BJ (cell line): ENCODE measurements at places on chromosomes 5 and 9. TPM values are rescaled to one million over a fixed set of nuclear protein-coding genes. Genes with fewer than 3 reads are reported as not detected.
A peak's percentile ranks its signal among the peaks of the same experiment; 100 is the strongest.

DNA sequence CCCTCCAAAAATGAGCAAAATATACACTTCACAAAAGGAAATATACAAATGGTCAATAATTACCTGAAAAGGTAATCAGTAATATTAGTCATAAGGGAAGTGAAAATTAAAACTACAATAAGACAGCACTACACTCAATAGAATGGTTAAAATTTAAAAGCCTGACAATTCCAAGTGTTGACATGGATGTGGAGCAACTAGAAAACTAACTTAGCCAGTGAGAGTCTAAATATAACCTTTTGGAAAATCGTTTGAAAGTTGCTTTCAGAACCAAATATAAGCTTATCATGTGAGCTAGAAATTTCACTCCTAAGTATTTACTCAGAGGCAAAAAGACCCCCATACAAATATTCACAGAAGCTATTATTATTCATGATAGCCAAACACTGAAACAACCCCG is 105.1 kb upstream of the MVB12B start:
- no peak for DNase-seq

- DNase-seq, result no peak
Measured at GRCh38 chr9:112605518-112605917, 112.4 kb downstream of the INIP start.

- DNase-seq, result no peak
Measured at GRCh38 chr5:80796846-80797245, 142.1 kb upstream of the DHFR start.

- no peak for DNase-seq
Measured at GRCh38 chr5:78587081-78587774, 61.3 kb downstream of the LHFPL2 start.

- DNase-seq, result no peak
Measured at GRCh38 chr5:132017316-132017715, 5.9 kb upstream of the ACSL6 start.

- no peak for DNase-seq
Measured at GRCh38 chr5:90855296-90856010, 296.9 kb downstream of the ADGRV1 start.

- no peak for DNase-seq
Measured at GRCh38 chr9:123550012-123550411, 194.0 kb downstream of the CRB2 start.

GRCh38 chr9:90057361-90057760 is 452.5 kb downstream of the GADD45G start:
- no peak for DNase-seq

DNA sequence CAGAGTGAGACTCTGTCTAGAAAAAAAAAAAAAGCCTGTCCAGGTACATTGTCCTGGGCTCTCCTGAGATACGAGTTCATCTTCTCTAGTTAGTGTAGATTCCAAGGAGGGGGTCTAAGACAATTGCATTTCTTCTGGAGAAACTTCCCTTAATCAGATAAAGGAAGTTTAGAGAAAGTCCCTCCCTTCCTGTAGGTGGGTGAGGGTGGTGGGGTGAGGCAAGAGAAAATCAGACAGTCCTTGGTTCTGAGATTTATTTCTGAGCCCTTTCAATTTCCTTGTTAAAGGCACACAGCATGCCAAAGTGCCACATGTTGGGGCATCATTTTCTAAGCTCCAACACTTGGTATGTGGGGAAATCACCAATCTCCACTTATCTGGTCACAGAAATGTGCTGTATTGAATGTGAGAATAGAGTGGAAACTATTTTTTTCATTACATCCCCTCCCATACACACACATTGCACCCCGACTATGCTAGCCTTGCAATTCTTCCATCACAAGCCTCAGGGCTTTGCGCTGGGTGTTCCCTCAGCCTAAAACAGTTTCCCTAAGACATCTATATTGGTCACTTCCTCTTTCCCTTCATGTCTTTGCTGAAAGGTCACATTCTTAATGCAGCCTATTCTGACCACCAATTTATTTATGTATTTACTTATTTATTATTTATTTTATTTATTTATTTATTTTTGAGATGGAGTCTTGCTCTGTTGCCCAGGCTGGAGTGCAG is 5.1 kb upstream of the TUT7 start:
- DNase-seq, result no peak

DNA sequence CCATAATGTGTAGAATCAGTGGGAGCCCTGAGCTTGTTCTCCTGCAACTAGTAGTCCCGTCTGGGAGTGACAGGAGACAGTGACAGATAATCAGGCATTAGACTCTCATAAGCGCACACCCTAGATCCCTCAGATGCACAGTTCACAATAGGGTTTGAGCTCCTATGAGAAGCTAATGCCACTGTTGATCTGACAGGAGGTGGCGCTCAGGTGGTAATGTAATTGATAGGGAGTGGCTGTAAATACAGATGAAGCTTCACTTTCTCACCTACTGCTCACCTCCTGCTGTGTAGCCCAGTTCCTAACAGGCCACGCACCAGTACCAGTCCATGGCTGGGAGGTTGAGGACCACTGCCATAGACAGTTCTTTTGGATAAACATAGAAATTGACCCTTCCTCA is 188.7 kb downstream of the ROR2 start:
- DNase-seq, result no peak

GRCh38 chr5:159619826-159620225 is 289.5 kb upstream of the IL12B start:
- no peak for DNase-seq

DNA sequence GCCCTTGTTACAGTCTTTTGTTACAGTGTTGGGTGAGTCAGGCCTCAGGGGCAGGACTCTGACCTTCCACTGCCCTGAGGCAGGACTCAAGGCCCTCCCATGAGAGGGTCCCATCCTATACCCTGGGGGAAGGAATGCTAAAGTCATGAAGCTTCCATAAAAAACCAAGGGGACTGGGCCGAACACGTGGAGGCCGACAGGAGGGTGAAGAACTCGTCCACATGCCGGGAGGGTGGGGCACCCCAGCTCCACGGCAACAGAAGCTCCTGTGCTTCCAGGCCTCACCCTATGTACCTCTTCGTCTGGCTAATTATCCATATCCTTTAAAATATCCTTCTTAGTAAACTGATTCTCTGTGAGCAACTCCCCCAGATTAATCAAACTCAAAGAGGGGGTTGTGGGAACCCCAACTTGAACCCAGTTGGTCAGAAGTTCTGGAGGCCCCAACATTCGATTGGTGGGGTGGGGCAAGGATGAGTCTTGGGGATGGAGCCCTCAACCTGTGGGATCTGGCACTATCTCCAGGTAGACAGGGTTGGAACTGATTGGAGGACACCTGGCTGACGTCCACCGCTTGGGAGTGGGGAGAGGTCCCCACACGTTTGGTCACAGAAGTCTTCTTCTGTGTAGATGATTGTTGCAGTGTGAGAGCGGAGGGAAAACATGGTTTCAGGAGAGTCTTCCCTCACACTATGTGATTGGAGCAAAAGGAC is 19.1 kb downstream of the MGAT1 start:
- DNase-seq, result no peak

- peak; percentile 99 for DNase-seq
Measured at GRCh38 chr9:99030092-99030511, 74.8 kb upstream of the TGFBR1 start.

GRCh38 chr5:126309860-126310259 is 113.3 kb upstream of the GRAMD2B start:
- DNase-seq, result no peak

- DNase-seq, result no peak
Measured at GRCh38 chr5:135426102-135427082, 20.8 kb downstream of the DCANP1 start.

DNA sequence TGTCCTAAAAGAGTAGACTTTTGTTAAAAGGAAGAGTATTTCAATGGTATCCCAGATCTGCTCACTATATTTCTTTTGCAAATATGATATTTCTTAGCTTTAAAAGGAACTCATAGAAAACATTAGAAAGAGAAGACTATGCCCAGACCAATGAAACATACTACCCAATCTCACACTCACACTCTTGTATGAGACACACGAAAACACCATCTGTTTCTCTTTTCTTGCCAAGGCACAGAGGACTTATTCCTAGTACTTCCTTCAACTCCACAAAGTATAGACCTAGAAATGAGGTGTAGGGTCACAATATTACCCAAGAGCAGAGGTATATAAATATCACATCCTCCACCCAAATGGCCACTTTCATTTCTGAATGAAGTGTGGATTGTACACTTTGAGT is 292.4 kb upstream of the ACO1 start:
- no peak for DNase-seq

GRCh38 chr5:68314465-68314864 is 98.9 kb downstream of the PIK3R1 start:
- no peak for DNase-seq

DNA sequence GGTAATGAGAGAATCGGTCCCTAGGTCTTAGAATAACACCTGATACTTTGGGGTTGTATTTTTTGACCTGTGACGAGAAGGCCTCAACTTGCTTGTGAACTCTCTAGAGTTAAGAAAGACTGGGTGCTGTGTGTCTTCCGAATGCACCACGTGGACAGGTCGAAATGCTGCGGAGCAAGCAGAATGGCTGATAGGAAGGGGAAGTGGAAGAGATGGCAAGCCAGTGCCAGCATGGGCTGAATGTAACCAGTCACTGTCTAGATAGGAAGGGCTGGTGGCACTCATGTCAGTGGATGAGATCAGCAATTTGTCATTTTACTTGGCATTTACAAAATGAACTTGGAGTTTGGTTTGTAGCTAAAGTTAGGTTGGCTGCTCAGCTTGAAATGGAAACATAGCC is 5.6 kb downstream of the OTULINL start:
- no peak for DNase-seq

DNA sequence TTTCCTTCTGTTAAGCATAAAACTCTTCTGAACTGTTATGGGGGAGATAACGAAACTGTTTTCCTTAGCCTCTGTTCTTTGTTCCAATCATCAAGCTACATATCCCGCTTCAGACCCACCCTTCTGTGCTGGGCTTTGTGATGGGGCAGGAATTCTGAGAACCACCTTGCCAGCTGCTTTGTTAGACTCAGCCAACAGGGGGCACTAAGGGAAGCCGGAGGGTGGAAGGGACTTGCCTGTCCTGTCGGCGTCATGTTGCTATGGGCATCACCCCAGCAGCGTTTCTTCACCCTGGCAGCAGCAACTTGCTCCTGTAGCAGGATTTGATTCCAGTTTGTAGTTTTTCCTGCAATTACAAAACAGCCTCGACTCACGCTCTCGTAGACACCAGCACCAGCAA is 169.1 kb downstream of the CAAP1 start:
- no peak for DNase-seq

DNA sequence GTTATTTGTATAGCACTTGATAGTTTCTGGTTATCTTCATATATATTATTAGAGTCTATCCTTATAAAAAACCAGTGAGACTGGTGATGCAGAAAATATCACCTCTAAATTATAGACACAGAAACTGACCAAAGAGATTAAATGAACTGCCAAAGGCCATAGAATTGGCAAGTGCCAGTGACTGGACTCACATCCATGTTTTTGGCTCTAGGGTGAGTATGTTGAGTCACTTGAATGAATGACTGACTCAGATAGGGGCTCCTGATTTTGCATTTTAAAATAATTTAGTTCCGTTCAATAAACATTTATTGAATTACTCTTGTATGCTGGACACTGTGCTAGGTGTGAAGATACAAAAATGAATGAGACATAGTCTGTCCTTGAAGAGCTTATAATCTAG is 70.7 kb downstream of the NR2F1 start:
- DNase-seq, result no peak

- no peak for DNase-seq
Measured at GRCh38 chr9:71772726-71773125, 4.4 kb upstream of the CEMIP2 start.

DNA sequence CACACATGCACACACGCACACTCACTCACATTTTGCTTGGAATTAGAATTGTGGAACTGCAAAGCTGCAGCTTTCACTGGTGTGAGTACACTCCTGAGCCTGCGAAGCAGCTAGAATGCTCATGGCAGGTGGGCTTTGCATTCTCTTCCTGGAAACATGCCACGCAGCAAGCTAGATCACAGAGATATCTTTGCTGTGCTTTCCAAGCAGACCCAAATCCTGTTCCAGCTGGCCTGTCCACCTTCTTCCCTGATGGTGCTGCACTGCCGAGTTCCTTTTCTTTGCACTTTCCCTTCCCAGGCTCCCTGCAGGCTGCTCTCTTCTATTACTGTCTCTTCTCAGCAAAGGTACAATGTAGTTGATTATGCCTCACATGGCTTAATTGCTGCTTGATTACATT is 92.7 kb upstream of the CKMT2 start:
- no peak for DNase-seq

MEIKIN gene
- polyA plus RNA-seq, result not detected in 2 replicates

S100Z gene
- not detected in 2 replicates for polyA plus RNA-seq
